MG63 (cell line): ENCODE measurements at places on chromosomes 3 and 15.
A peak's percentile ranks its signal among the peaks of the same experiment; 100 is the strongest.

- DNase-seq, result no peak
Measured at GRCh38 chr3:141125351-141125750, 74.2 kb downstream of the SPSB4 start.

DNA sequence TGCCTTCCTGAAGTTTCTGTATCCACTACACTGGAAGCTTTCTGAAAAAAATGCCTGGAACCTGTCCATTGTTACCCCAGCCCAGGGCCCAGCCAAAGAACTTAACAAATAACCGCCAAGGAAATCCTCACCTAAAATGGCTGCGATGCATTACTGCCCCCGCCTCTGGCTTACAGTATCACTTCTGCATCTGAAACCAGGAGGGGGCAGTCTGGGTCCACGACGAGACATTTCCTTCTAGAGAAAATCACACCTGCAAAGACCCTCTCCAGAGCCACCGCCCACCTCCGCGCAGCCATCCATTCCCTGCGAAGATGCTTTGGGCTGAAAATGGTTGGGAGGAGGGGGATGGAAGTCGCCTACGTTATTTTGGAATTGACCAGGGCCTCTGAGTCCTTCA lies 22.4 kb upstream of the CELF6 start:
- DNase-seq, result peak; percentile 4

GRCh38 chr15:39515765-39516164 lies 65.1 kb upstream of the THBS1 start:
- no peak for DNase-seq

- DNase-seq, result no peak
Measured at GRCh38 chr3:186333256-186333655, 28.8 kb downstream of the DGKG start.

- no peak for DNase-seq
Measured at GRCh38 chr15:73724212-73724611, 28.9 kb downstream of the INSYN1 start.

GRCh38 chr3:40782111-40782721 lies 257.5 kb downstream of the ZNF621 start:
- peak; percentile 12 for DNase-seq

DNA sequence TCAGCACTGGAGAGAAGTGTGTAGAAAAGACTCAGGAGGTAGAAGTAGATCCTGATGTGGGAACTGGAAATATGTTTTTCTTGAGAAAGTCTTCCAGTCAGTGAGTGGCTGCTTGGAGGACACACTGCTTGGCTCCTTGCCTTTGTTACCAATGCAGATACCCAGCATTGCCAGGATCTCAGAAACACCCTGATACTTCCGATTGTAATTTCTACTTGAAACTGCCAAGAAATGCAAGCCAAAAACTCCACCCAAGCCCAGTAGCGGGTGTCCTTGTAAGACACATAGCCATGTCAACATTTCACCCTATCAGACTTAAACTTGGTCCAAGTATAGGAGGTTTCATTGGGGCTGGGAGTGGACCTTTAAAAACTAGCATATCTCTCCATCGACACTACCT lies 141.8 kb downstream of the ALDH1A2 start:
- DNase-seq, result peak; percentile 51

- DNase-seq, result no peak
Measured at GRCh38 chr3:150875548-150875947, 29.7 kb downstream of the MINDY4B start.

DNA sequence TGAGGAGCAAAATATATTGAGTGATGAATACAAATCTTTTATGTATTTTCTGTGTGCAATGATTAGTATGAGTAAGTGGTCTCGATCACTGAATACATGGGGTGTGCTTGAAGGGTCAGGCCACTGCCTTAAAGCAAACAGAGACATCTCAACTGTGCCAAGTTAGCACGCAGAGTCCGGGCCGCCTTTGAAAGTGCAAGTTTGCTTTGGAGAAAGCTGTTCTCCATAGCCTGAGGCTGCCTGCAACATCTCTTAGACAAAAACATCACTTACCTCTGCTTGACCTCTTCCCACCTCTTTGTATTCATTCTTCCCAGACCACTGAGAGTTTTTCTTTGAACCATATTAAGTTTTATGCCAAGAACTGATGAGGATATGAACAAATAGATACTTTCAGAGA lies 267.0 kb downstream of the ZBTB20 start:
- DNase-seq, result peak; percentile 4

- DNase-seq, result no peak
Measured at GRCh38 chr15:90035840-90036230, 34.7 kb downstream of the ZNF710 start.

DNA sequence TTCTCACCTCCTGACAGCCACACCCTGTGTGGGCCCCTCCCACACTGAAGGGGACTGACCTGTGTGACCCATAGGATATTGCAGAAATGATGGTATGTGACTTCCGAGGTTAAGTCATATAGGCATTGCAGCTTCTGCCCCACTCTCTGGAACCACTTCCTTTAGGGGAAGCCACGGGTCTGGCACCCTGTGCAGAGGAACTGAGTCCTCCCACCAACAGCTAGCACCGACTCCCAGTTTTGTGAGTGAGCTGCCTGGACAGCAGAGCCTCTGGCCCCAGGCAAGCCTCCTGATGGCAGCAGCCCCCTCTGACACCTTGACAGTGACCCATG lies 24.6 kb upstream of the SLC6A6 start:
- no peak for DNase-seq

- no peak for DNase-seq
Measured at GRCh38 chr3:23055733-23056376, 147.3 kb upstream of the UBE2E2 start.

DNA sequence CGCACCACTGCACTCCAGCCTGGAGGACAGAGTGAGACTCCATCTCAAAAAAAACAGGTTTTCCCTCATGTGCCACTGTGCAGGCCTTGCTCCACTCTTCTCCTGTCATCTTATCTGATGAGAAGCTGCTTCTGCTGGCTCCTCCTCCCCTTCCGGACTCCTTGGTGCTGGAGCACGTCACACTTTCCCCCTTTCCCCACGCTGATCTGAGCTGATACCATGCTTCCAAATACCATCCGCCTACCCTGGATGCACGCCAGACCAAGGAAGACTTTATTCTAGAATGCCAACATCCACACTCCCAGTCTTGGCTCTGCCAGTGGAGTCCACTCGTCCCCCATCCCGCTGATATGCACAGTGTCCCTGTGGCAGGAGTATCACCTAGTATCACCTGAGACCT lies 31.3 kb downstream of the HOMER2 start:
- DNase-seq, result no peak

DNA sequence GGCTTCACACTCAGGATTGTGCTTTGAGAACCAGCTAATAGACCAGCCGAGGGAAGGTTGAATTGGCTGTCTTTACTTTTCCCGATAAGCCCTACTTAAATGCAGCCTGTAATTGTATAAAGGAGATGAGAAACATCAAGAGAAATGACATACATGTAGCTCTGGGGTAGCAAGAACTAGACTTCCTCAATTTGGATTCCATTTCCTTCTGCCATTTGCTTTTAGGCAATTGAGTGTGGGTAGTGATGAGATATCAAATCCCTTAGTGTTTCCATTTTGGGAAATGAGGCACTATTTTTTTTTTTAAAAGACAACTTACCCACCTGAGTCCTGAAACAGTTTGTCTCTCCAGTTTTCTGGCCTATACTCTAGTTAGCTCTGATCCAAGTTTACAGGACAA lies 2.2 kb downstream of the INAFM2 start:
- DNase-seq, result no peak

GRCh38 chr3:122858373-122858772 lies 63.5 kb downstream of the SLC49A4 start:
- no peak for DNase-seq

DNA sequence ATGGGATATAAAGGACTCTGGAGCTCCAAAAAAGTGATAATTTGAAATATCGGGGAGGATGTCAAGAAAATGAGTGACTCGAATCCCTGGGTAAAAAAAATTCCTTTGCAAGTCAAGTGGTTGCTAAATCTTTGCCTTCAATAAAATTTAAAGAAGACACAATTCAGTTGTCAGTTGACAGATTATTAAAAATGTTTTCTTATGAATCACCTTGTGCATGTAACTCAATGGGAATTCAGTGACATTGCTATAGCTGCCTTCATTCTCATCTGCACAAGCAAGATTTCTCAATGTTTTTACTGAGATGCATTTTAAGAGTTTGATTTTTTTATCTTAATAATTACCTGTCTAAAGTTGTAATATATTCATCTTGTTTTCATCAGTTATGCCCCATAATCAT lies 264.0 kb upstream of the IL12A start:
- no peak for DNase-seq

DNA sequence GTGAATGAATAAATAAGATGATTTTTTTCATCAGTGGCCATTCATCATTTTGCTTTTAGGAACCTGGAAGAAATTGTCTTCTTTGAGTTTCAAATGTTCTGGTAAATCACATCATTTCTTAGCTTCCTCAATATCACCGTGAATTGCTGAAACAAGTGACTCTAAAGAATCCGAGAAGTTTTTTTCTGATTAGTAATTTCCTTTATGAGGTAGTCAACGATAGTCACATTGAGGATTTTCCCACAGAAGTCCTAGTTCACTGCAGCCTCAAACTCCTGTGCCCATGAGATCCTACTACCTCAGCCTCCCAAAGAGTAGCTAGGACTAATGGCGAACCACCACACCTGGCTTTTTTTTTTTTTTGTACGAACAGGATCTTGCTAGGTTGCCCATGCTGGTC lies 3.6 kb upstream of the TMPRSS7 start:
- DNase-seq, result no peak

GRCh38 chr15:92333709-92334108 lies 60.0 kb upstream of the ST8SIA2 start:
- DNase-seq, result no peak

DNA sequence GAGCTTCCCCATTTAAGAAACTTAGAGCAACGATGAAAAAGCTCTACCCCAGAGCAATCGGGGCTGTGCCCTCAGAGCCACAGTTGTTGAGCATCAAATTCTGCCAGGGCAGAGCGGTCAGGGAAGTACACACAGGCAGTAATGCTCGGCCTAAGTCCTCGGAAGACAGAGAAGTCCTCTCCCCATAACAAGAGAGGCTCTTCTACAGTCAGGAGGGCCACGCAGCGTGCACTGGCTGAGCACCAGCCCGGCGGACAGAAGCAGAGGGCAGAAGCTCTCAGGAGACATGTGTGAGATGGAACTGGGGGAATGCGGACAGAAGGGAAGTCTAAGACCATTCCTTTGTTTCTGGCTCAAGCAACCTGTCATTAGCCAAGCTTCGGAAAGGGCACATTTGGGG lies 95.9 kb downstream of the XXYLT1 start:
- DNase-seq, result no peak

DNA sequence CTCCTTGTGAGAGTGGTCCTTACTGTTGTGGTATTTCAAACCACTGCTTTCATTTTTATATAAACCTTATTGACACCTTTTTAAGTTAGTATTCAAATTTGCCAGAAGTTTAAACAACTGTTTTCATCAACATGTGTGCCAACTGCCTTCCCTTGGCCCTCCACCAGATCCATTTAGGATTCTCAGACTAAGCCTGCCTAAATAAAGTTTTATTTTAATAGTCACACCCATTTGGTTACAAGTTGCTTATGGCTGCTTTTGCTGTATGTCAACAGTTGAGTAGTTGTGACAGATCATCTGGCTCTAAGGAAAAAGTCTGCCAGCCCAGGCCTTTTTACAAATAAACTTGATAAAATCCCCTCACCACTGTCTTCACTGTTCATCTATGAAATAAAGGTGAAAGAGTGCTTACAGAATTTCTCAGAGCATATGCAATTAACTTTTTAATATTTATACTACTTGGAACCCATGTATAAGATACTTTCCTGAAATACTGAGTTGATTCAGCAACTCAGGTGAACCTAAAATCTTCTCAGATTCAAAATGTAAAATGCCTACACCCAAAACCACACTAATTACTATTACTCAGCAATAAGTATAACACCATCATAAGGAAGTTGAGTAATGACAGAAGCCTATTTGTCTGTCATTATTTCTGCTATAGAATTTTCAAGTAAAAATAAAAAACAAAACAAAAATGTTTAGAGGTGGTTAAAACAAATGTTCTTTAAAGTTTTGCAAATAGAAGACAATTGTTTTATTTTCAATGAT lies 35.1 kb downstream of the PEAK1 start:
- DNase-seq, result no peak

- DNase-seq, result no peak
Measured at GRCh38 chr3:32435911-32436815, 44.5 kb downstream of the CMTM7 start.

GRCh38 chr15:94677202-94677790 lies 445.9 kb downstream of the MCTP2 start:
- peak; percentile 90 for DNase-seq

DNA sequence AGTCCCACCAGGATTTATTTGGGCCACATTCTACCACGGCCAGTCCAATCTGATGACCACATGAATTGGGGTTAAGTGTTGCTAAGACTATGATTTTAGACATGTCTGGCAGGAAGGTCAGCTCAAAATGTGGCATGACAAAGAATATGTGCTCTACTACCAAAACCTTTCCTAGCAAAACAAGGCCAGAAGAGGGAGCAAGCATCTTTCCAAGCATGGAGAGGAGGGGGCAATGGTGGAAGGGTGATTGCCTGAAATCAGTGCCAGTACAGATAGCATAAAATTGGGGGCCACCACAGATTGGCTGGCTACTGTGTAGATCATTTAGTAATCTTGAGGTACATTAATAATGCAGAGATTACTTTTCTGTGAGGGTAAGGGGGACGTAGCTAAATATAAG lies 43.2 kb downstream of the TMEM39A start:
- no peak for DNase-seq

- DNase-seq, result no peak
Measured at GRCh38 chr15:92633001-92633400, 22.6 kb downstream of the FAM174B start.

DNA sequence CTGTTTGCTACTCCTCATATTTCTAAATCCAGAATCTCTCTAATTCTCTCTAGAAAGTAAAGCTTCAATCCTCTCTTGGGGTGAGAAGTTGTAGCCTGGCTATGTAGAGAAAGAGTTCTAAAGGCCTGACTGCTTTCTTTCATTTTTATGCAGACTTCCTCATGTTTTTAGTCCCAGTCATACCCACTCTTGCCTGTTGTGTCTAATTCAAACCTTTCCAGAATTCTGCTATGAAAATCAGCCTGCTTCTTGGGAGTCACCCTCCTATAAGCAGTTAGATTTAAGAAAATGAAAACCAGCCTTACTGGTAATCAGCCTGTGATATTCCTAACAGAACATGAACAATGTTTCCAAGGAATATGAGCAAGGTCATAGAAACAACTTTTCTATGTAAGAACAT lies 14.8 kb upstream of the ZNF639 start:
- DNase-seq, result no peak

- DNase-seq, result no peak
Measured at GRCh38 chr15:55513152-55513551, 5.1 kb upstream of the DNAAF4 start.
